ENCODE measurements at places on chromosomes 5 and 9. TPM values are rescaled to one million over a fixed set of nuclear protein-coding genes. Genes with fewer than 3 reads are reported as not detected.

The NAA35 gene
- total RNA-seq: 22.0 TPM

The FOXI1 gene
- total RNA-seq: not detected

The HTR4 gene
- total RNA-seq: not detected

The MYOT gene
- not detected for total RNA-seq

The RAD1 gene
- 29.2 TPM for total RNA-seq

The FLT4 gene
- 0.38 TPM for total RNA-seq

DNA sequence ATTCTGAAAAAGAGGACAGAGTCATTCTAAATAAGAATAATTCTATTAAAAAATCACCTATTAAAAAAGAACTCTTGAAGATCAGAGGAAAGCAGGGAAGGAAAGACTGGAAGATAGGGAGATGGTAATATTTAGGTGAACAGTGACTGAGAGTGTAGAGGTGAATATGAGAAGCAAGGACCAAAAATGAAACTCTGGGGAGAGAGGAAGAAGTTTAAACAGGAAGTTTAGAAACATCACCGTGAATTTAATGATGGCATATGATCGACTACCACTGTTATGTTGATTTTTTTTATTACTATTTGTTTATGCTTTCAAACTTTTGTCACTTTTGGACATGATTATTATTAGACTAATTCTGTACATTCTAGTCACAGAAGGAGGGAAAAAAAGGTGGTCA is 1.7 kb upstream of the SPINK6 start:
- H3K4me1 ChIP-seq: peaks cover 1% of the 10 kb centered on the region
- no peak for DNase-seq
- no peak overlapping the region for H3K27ac ChIP-seq
- H3K4me3 ChIP-seq: no peak overlapping the region

GRCh38 chr9:111056538-111056937 is 18.3 kb upstream of the LPAR1 start:
- no peaks in the 10 kb centered on the region for H3K27me3 ChIP-seq
- no peak for DNase-seq
- H3K4me3 ChIP-seq: no peak overlapping the region
- H3K36me3 ChIP-seq: no peaks in the 10 kb centered on the region
- no peaks in the 10 kb centered on the region for H3K4me1 ChIP-seq
- no peak overlapping the region for H3K27ac ChIP-seq

DNA sequence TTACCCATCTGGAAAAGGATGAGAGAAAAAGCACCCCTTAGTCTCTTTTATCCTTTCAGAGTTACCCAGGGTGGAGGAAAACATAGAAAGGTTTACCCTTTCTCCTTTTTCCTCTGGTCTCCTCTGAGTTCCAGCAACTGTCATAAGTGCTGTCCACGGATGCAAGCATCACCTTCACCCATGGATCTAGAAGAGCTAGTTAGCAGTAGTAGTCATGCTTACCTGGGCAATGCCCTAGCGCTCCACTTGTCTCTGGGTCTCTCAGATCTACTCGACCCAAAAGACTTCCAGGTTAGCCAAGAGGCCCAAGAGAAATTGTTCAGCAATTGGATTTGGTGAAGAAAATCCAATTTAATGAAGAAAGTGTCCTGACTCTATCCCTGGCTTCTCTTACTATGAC is 656.2 kb upstream of the PTPRD start:
- DNase-seq: no peak
- no peak overlapping the region for H3K27ac ChIP-seq
- no peak overlapping the region for H3K4me3 ChIP-seq

GRCh38 chr9:106921341-106921899 is 58.5 kb downstream of the ZNF462 start:
- H3K36me3 ChIP-seq: no peaks in the 10 kb centered on the region
- DNase-seq: no peak
- no peak overlapping the region for H3K4me3 ChIP-seq
- H3K4me1 ChIP-seq: no peaks in the 10 kb centered on the region

GRCh38 chr9:134321946-134322741 is 4.1 kb upstream of the RXRA start:
- no peaks in the 10 kb centered on the region for H3K36me3 ChIP-seq
- H3K4me3 ChIP-seq: no peak overlapping the region
- H3K27ac ChIP-seq: no peak overlapping the region
- DNase-seq: no peak

DNA sequence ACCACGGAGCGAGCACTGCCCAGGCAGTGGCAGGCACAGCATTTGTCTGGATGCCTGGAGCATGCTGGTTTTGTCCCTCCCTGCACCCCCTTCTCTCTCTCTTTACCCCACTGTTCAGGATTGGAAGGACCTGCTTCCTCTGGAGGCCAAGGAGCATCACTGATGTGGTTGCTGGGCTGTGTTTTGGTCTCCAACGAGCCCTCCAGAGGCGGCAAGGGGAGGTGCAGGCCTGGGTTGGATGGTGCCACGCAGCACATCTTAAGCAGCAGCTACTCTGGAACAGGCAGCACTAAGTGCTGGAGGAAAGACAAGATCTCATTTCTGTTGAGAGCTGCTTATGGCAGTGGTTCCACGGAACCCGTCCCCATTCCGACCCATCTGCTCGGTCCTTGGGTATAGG is 139.6 kb downstream of the CMYA5 start:
- H3K36me3 ChIP-seq: no peaks in the 10 kb centered on the region
- H3K27me3 ChIP-seq: peaks cover 8% of the 10 kb centered on the region
- H3K27ac ChIP-seq: no peak overlapping the region
- H3K4me3 ChIP-seq: no peak overlapping the region

GRCh38 chr5:1192971-1193590 is 8.3 kb upstream of the SLC6A19 start:
- H3K27ac ChIP-seq: no peak overlapping the region
- peaks cover 2% of the 10 kb centered on the region for H3K27me3 ChIP-seq
- H3K4me1 ChIP-seq: no peaks in the 10 kb centered on the region
- no peaks in the 10 kb centered on the region for H3K36me3 ChIP-seq

- H3K27me3 ChIP-seq: no peaks in the 10 kb centered on the region
- H3K4me1 ChIP-seq: peaks cover 7% of the 10 kb centered on the region
Observed at GRCh38 chr5:81121836-81122630, 111.1 kb upstream of the CKMT2 start.

DNA sequence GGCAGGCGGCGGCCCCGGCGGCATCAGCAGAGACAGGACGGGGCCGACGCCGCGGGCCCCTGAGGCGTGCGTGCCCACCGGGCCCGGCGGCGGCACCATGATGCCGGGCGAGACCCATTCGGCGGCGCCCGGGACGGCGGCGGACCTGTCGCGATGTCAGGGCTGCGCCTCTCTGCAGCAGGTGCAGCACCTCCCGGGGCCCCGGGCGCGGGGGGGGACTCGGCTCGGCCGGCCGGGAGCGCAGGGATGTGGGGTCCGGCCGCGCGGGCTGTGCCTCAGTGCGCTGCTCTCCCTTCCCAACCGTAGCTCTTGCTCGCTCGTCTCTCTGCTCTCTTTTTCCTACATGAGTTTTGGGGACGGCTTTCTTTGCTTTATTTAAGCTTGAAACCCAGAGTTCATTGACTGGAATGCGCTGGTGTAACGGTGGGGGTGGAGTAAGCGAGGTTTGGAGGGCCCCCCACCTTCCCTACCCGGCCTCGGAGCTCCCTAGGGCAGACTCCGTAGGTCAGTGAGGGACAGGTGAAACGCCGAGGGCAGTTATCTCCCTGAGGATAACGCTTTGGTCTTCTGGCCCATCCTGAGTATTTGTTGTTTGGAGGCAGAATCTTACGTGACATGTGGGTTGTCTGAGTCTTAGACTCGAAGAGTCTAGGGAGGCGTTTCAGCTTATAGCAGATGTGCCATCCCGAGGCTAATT is 490 bp downstream of the ICE1 start:
- no peaks in the 10 kb centered on the region for H3K27me3 ChIP-seq
- peak overlapping the region; percentile 91 for H3K27ac ChIP-seq
- no peak for DNase-seq
